ENCODE measurements at places on chromosomes 13 and 19.
A peak's percentile ranks its signal among the peaks of the same experiment; 100 is the strongest.

DNA sequence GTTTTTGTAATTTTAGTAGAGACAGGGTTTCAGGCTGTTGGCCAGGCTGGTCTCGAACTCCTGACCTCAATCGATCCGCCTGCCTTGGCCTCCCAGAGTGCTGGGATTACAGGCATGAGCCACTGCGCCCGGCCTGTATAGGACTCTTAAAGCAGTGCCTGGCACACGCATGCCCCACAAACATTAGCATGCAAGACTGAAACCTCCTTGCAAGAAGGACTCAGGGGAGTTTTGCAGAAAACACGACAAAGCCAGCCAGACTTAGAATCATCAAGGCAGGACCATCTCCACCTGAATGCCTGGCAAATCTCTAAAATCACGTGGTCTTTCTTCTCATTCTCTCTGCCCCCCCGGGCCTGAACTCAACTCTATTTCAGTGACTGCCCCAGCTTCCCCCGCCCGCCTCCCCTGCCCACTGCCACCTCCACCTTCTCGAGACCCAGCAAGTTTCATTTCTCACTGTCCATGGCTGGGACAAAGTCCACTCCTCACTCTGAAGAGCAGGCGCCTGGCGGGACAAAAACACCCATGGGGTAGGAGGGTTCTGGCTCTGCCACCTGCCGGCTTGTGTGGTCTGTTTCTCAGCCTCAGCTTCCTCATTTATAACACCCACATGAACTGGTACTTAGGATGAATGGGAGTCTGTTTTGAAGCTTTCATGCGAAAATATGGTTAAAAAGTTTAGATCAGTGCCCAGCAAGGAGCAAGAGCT lies 2.4 kb downstream of the TICAM1 start:
- peaks cover 12% of the 10 kb centered on the region for H3K4me1 ChIP-seq
- no peaks in the 10 kb centered on the region for H3K27me3 ChIP-seq
- DNase-seq, result peak; percentile 69
- H3K27ac ChIP-seq, result peak overlapping the region; percentile 78

- H3K4me3 ChIP-seq, result no peak overlapping the region
- no peak overlapping the region for H3K27ac ChIP-seq
- H3K27me3 ChIP-seq, result no peaks in the 10 kb centered on the region
- no peak for DNase-seq
Measured at GRCh38 chr19:49669516-49669915, 3.8 kb downstream of the BCL2L12 start.

DNA sequence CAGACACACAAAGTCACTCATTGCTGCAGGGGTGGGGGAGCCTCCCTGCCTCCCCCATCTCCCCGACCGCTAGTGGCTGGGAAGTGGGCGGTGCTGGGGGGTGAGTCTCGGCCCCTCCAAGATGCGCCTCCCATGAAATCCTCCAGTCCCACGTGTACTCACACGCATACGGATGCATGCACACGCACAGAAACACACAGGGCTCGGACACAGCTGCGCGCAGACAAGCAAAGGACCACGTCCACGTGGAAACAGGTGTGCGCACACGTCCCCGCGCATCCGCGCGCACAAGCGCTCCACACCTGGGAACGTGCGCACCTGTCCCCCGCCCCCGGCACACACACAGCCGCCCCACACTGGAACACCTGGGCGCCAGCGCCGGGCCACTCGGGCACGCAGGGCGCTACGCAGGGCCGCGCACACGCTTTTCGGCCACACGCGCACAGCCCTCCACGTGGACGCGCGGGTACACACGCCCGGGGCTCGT lies 687 bp downstream of the MATK start:
- H3K27me3 ChIP-seq, result peaks cover 30% of the 10 kb centered on the region
- no peaks in the 10 kb centered on the region for H3K4me1 ChIP-seq
- H3K36me3 ChIP-seq, result no peaks in the 10 kb centered on the region
- no peak overlapping the region for H3K27ac ChIP-seq

DNA sequence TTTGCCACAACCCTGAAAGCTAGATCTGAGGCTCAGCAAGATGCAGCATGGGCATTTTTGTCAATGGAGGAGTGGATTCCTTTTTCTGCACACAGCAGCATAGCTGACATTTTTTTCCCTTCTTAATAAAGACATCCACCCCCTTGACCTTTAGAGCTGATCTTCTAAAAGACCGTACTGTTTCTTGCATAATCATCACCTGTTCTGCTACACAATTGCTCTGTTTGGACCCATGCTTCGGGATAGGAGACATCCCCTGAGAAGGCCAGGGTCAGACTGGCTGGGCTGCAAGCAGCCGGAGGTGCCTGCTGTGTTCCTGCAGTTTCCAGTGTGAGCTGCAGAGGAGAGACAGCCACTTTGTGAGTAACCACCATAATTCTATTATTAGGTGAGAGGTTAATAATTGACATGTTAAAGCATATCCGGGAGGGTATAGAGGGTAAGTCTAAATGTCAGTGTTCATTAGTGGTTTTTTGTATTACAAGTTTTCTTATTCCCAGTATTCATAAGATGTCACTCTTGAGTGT lies 108.5 kb upstream of the C1QTNF9B start:
- no peak for DNase-seq
- H3K36me3 ChIP-seq, result no peaks in the 10 kb centered on the region
- H3K4me3 ChIP-seq, result no peak overlapping the region

DNA sequence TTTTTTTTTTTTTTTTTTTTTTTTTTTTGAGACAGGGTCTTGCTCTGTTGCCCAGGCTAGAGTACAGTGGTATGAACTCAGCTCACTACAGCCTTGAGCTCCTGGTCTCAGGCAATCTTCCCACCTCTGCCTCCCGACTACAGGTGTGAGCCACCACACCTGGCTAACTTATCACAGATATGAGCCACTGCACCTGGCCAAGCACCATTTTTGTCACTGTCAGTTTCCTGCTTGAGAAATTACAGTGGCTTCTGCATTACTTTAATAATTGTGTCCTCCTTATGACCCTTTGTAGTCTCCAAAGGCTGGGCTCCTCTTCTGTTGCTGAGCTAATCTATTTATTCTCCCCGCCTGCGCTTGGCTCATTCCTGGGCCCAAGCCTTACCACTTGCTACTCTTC lies 16.0 kb downstream of the UBE2L5 start:
- H3K4me3 ChIP-seq, result no peak overlapping the region
- no peak overlapping the region for H3K27ac ChIP-seq
- H3K4me1 ChIP-seq, result no peaks in the 10 kb centered on the region
- peaks cover 8% of the 10 kb centered on the region for H3K27me3 ChIP-seq
- DNase-seq, result no peak
